ENCODE measurements at places on chromosomes 7 and 10.

DNA sequence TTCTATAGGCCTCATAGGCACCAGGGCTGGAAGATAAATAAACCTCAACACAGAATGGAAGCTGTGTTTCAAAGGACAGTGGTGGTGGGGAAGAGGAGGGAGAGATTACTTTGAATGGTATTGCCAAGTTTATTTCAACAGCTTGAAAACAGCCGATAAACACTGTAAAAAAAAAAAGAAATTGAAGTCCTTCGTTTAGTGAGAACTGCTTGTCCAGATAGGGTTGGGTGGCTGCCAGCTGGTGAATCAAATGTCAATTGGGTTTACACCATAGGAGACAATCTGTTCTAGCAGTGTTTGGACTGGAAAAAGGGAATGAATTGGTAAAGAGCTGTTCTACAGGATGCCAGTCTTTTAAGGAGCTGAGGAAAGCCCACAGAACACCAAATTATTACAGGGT is 254.8 kb downstream of the PHF14 start:
- no peak for DNase-seq

- peak; percentile 13 for DNase-seq
Measured at GRCh38 chr10:70778267-70778924, 6.8 kb downstream of the TBATA start.

DNA sequence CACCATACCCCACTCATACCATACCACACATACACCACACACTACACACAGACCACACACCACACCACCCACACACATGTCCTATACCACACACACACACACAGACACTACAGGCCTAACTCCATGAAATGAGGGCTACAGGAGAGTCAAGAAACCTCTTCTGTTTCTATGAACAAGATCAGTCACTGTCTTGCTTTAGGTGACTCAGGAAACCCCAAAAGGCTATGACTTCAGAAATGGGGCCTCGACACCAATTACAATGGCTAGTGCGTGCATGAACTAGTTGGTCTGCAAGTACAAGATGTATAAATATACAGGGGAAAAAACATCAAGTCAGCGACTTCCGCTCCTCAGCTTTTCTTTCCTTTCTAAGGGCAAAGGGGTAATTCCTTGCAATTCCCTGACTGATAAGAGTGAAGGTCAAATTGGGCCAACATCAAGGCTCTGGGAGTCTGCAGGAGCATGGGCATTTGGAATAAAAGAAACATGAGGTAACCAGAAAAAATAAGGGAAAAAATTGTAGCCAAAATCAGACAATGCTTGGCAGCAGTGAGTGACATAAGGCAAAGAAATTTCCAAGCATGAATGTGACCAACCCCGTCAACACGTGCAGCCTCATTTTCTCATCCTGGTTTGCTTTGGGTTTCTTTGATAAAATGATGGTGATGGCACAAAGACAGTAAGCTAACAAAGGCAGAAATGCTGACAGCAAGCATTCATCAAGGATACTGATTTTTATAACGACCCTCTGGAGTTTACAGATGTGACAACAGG is 1.5 kb downstream of the PKD1L1 start:
- no peak for DNase-seq

DNA sequence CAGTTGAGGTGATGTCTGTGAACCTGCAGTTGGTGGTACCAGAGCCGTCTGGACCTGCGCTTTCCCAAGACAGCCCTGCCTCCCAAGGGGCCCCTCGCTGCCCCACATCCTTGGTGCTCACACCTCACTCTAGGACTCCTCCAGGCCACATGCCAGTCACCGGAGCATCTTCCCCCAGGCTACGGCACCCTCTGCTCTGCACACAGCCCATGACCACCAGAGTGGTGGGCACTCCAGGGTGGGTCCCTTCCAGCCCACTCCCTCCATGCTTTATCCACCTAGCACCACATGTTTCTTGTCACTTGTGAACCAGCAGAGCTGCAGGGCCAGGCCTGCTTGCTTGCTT is 183.7 kb upstream of the SH2B2 start:
- no peak for DNase-seq

- DNase-seq, result no peak
Measured at GRCh38 chr10:89280508-89280907, 21.3 kb upstream of the IFIT2 start.

GRCh38 chr7:136502162-136502561 is 366.3 kb upstream of the CHRM2 start:
- no peak for DNase-seq
